ENCODE measurements at places on chromosomes 3 and 15. TPM values are rescaled to one million over a fixed set of nuclear protein-coding genes. Genes with fewer than 3 reads are reported as not detected.

KIF23 gene
- 1.4 TPM for polyA plus RNA-seq

SGO1 gene
- polyA plus RNA-seq: 0.44 TPM

NOP10 gene
- polyA plus RNA-seq: 329 TPM

PTH1R gene
- polyA plus RNA-seq: 11.2 TPM

DRD3 gene
- polyA plus RNA-seq: not detected

MESP2 gene
- polyA plus RNA-seq: 0.71 TPM

EMC7 gene
- polyA plus RNA-seq: 116 TPM

SEMA3F gene
- polyA plus RNA-seq: 41.6 TPM

ZIC1 gene
- polyA plus RNA-seq: under 0.01 TPM

BUB1B gene
- polyA plus RNA-seq: 1.1 TPM

CACNA2D3 gene
- 1.1 TPM for polyA plus RNA-seq

DNAH1 gene
- polyA plus RNA-seq: 8.3 TPM

COL6A6 gene
- 2.8 TPM for polyA plus RNA-seq

SIDT1 gene
- polyA plus RNA-seq: 1.0 TPM

ITIH3 gene
- 0.76 TPM for polyA plus RNA-seq

PDZRN3 gene
- 7.3 TPM for polyA plus RNA-seq

CACNA1D gene
- polyA plus RNA-seq: 9.3 TPM

SKOR1 gene
- polyA plus RNA-seq: 0.18 TPM
